ENCODE measurements at places on chromosomes 3 and 15.
A peak's percentile ranks its signal among the peaks of the same experiment; 100 is the strongest.

GRCh38 chr3:21273259-21274025, 477.6 kb downstream of the ZNF385D start:
- DNase-seq: no peak

DNA sequence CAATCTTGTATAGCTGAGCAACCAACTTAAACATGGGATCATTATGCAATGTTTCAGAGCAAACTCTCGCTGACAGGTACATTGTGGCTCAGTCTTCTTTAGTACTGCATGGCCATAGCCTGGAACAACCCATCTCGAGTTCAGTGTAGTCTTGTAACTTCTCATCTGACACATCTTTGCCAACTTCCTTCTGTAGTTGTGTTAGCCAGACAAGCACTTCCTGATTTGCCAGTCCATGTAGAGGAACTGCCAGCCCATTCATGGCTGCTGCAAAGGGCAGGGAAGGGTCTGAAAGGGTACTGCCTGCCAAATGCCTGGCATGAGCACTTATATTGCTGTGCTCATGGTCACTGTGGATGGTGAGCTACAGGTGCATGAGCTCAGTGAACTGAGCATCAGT, 49.2 kb upstream of the CCDC54 start:
- DNase-seq: no peak

DNA sequence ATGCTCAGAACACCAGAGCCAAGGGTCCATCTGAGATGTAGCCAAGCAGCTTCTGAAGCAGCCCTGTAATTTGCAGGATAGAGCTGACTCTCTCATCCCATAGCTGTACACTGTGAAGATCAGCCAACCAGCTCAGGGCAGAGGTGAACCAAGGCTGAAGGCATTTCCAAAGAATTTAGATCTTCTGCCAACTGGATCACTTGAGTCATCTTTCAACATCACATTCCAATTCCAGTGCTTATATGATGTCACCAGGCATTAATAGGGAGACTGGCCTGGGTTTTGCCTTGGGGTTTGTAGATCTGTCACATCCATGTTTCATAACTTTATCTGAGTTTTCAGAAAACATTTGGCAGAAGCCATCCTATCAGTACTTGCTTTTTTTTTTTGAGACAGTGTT, 98.2 kb downstream of the NR2F2 start:
- DNase-seq: no peak

GRCh38 chr3:139737682-139738361, 60.0 kb upstream of the NMNAT3 start:
- DNase-seq: no peak

GRCh38 chr3:28745916-28746617, 397.4 kb upstream of the AZI2 start:
- DNase-seq: no peak

DNA sequence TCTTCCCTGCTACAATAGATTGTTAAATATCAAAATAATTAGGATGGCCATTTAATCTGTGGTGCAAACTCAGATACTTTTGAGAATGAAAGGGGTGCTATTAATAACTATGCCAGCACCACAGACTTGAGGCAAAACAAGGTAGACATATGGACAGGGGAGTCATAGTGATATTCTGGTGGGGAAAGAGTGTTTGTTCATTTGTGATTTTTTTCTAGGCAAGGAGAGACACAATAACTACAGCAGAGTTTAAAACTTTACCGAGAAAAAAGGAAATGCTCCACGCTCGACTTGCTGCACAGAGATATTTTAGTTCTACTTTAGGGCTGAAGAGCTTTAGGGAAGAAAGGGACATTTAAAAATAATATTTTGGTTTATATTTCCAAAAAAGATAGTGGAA, 611.2 kb upstream of the GRM7 start:
- no peak for DNase-seq

GRCh38 chr3:58350627-58351013, 17.9 kb downstream of the PXK start:
- DNase-seq: no peak

DNA sequence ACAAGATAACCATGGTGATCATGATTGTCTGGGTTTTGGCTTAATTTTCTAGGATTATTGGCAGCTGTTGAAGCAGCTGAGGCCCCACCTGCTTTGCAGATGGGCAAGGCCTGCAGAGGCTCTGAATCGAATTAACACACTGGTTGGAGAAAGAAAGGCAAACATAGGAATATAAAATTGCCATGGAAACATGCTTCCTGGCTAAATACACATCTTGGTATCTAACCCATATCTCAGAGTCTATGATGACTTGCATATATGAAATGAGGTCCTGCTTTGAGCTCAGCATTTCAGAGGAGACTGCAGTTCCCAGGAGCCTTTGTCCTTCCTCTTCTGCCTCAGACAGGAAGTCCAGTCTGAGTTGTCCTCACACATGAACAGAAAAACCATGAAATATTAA, 24.3 kb upstream of the SV2B start:
- DNase-seq: no peak

- no peak for DNase-seq
Observed at GRCh38 chr3:3552761-3553160, 246.5 kb upstream of the LRRN1 start.

- no peak for DNase-seq
Observed at GRCh38 chr15:49752517-49752916, 131.7 kb downstream of the DTWD1 start.

GRCh38 chr3:52108302-52109232, 45.7 kb downstream of the POC1A start:
- DNase-seq: no peak

DNA sequence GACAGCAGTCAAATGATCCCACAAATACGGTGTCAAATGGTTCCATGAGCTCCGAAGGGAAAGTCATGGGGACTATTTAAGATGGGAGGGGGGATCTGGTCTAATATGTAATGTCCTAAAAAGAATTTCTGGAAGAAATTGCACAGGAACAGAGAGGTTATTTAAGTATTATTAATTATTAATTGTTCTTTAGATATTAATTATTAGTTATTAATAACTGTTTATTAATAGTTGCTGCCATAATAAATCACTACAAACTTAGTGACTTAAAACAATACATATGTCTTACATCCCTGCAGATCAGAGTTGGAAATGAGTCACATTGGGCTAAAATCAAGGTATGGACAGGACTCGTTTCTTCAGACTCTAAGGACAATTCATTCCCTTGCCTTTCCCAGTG, 588.2 kb upstream of the NR2F2 start:
- DNase-seq: no peak

DNA sequence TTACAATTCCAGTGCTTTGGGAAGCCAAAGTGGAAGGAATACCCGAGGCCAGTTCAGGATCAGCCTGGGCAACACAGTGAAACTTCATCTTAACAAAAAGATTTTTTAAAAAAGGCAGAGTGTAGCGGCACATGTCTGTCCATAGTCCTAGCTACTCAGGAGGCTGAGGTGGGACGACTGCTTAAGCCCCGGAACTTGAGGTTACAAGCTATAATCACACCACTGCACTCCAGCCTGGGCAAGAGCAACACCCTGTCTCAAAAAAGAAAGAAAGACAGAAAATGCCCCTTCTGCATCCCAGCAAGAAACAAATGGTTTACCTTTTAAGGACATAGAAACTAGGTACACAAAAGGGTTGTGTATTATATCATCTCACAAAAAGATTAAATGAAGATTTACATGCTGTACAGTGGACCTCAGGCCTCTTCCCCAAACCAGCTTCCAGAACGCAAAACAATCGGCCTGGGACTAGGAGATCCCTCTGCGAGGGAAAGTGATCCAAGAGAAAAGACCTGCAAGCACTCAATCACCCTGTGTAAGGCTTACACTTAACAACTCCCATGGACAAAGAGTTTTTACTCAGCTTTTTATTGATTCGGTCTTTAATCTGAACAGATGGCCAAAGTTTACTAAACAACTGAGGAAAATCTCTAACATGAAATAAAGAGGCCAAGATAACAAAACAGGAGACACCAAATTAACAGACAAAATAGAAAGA, 21.2 kb downstream of the TFDP2 start:
- DNase-seq: no peak

GRCh38 chr15:64717735-64718495, 57.5 kb downstream of the RBPMS2 start:
- DNase-seq: peak; percentile 12

DNA sequence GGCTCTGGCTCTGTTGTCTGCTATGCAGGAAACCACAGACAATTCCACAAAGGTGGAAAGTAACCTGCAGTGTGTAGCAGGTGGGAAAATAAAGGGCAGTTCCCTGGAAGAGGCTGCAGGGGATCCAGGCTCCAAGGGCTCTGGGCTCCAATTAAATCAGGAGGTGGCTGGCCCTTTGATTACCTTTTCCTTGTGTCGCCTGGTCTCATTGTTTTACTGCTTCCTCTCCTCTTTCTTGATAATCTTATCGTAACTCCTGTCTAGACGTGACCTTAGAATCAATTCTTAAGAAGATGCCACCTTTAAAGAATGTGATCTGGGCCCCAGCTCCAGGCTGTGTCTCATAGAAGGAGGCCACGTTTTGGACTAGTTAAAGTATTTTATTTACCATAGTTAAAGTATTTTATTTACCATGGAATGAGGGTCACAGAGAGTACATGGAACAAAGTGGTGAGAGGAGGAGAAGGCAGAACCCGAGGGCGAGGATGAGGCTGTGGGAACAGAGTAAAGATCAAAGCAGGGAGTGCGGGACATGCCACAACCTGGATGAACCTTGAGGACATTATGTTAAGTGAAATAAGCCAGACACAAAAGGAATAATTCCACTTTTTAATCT, 237.5 kb upstream of the STT3B start:
- no peak for DNase-seq

DNA sequence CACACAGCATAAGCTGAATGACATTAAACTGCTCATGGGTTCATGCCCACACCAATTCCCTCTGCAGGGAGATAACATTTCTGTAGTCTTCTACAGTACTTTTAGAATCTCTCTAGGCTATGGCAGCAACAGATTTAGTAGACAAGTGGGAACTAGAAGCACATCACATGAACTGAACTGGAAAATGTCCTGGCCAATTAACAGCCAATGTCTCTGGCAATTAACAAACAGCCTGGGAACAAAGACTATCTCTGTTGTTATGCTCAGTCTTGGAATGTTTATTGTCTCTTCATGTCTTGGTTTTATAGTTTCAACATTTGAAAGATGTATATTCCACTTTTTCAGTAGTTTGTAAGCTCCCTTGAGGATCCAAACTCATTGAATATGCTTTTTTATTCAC, 523.2 kb upstream of the NAALADL2 start:
- no peak for DNase-seq

- DNase-seq: no peak
Observed at GRCh38 chr15:90191344-90191687, 9.8 kb upstream of the SEMA4B start.

- DNase-seq: no peak
Observed at GRCh38 chr15:34793071-34793470, 2.3 kb downstream of the ACTC1 start.

GRCh38 chr3:141235661-141236171, 4.1 kb downstream of the PXYLP1 start:
- DNase-seq: no peak

DNA sequence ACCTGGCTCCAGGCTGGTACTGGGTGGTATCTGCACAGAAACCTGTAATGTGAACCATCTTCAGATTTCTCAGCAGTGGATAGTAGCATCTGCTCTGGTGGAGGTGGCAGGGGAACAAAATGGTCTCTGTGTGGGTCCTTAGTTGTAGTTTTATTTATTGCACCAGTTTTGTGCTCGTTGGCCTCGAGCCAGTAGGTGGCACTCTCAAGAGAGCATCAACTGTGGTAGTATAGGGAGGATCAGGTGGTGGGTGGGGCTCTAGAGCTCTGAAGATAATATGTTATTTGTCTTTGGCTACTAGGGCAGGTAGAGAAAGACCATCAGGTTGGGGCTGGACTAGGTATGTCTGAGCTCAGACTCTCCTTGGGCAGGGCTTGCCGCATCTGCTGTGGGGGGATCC, 254.0 kb upstream of the GPR149 start:
- DNase-seq: no peak

- DNase-seq: no peak
Observed at GRCh38 chr3:143595456-143596077, 252.7 kb downstream of the SLC9A9 start.

DNA sequence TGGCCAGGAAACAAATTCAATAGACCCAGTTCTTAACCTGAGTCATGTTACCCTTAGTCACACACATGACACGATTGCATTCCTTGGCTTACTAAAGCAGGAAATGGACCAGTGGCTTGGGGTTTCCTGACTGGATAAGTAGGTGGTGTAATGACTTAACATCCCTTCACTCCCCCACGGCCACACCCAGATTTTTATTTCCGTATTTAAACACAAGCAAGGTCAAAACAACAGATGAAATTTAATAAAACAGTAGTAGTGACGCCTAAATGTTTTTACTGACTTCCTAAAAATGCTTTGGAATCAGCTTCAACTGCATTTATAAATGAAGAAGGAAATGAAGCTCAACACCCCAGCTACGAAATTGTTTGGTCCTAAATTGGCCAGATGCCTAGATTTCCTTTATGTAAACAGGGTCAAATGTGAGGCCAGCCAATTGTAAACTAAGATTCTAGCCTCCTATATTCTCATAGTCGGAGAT, 324.3 kb downstream of the CHST2 start:
- DNase-seq: peak; percentile 49

DNA sequence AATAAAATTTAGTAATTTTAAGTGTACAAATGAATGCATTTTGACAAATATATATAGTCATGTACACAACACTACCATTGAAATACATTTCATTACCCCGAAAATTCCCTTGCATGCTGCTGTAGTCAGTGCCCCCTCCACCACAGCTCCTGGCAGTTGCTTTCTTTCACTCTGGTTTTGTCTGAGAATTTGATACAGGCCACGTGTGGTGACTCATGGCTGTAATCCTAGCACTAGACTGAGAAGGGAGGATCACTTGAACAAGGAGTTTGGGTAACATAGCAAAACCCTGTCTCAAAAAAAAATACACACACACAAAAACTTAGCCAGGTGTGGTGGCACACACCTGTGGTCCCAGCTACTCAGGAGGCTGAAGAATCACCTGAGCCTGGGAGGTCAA, 65.4 kb downstream of the TFRC start:
- no peak for DNase-seq

DNA sequence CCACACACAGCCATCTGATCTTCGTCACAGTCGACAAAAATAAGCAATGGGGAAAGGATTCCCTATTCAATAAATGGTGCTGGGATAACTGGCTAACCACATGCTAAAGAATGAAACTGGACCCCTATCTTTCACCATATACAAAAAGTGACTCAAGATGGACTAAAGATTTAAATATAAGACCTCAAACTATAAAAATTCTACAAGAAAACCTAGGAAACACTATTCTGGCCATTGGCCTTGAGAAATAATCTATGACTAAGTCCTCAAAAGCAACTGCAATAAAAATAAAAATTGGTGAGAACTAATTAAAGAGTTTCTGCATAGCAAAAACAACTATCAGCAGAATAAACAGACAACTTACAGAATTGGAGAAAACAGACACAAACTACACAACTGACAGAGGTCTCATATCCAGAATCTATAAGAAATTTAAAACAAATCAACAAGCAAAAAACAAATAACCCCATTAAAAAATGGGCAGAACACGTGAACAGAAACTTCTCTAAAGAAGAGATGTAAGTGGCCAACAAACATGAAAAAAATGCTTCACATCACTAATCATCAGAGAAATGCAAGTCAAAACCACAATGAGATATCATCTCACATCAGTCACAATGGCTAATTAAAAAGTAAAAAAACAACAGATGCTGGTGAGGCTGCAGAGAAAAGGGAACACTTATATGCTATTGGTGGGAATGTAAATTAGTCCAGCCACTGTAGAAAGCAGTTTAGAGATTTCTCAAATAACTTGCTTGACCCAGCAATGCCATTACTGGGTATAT, 104.0 kb downstream of the NR1I2 start:
- no peak for DNase-seq

- DNase-seq: peak; percentile 57
Observed at GRCh38 chr3:53162672-53163443, 1.8 kb downstream of the PRKCD start.

GRCh38 chr15:28952666-28953491, 67.1 kb downstream of the APBA2 start:
- DNase-seq: no peak
